Lower lobe of right lung (tissue), 2 donors: ENCODE measurements at places on chromosomes 7 and 10.
A peak's percentile ranks its signal among the peaks of the same experiment; 100 is the strongest.

DNA sequence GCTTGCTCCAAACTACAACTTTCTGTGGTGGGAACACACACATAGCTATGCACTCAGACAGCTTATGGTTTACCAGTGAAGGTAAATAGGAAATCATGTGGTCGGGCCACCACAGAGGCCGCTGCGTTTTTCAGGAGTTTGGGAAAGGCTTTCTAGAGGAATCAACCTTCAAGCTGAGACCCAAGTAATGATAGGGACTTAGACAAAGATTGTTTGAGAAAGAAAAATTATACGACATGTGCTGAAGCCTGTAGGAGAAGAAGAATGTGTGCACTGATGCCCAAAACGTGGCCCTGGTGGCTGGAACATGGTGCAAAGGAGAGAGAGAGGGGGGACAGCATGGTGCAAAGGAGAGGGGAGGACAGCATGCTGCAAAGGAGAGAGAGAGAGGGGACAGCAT lies 61.2 kb upstream of the VIPR2 start:
- DNase-seq: no peak

DNA sequence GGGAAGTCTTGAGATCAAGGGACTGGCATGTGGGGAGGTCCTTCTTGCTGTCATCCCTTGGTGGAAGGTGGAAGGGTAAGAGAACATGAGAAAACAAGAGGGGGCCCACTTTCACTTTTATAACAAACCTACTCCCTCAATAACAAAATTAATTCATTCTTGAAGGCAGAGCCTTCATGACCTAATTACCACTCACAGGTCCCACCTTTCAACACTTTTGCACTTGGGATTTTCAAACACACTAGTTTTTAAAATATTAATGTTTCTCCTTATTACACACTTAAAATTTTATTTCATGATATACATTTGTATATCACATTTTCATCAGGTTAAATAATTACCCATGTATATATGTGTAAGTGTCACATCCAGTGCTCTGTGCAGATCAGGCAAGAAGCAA lies 2.0 kb downstream of the ST7 start:
- no peak for DNase-seq

DNA sequence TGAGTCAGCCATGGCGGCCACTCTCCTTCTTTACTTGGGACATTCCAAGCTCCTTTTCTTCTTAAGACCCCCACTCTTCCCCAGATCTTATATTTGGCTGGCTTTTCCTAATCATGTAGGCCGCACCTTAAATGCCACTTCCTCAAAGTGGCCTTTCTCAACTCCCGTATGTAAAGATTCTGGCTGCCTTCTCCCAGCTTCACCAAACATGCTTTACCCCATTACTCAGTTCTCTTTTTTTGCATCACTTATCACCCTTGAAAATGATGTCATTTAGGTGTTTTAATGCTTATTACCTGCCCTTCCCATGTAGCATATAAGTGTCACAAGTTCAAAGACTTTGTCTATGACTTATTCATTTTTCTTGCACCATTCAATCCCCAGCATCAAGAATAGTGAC lies 810.1 kb upstream of the CELF2 start:
- no peak for DNase-seq

DNA sequence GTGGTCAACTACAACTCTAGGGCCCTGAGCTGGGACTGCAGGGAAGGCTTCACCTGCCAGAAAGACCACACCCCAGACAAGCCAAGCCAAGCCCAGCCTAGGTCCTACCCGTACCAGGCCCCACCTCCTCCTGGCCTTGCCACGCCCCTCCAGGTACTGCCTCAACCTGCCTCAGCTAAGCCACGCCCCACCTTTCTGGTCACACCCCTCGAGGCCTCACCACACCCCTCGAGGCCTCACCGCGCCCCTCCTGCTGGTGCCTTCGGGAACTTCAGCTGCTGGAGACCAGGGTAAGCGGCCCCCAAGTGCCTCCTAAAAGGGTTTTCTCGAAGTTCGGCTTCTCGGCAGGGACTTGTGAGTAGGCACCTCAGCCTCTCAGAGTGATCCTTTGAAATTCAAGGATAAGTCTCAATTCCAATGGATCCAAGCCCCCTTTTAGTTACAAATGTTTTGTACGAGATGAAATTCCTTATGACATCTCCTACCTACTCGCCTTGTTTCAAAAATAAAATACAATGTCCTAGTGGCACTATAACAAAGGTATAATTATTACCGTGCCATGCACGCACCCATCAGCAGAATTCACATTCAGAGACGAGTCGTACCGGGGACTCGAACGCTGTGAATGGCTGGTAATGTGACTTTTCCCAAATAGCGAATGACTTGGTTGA lies 171.2 kb downstream of the ARHGAP21 start:
- DNase-seq: peak; percentile 64

DNA sequence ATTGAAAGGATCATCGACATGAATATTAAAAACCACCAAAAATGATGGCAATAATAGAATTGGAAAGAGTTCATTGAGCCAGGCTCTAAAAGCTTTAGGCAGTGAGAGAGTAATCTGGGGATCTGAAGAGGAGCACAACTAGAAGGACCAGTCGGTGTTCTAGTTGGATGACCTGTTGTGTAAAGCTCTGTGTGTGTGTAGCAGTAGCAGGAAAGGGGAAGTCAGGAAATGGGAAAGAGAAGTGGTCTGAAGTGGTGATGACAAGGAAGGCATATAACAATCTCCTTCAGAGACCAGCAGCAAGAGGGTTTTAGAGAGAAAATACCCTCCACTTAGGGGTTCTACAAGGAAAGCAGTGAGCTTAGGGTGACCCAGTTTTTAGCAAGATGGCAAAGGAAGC lies 539.2 kb downstream of the HTR7 start:
- DNase-seq: no peak

- DNase-seq: no peak
Measured at GRCh38 chr10:97921581-97922021, 72.0 kb downstream of the GOLGA7B start.

- no peak for DNase-seq
Measured at GRCh38 chr10:93849593-93849992, 44.2 kb upstream of the SLC35G1 start.

GRCh38 chr7:92292981-92293380 lies 47.2 kb downstream of the ANKIB1 start:
- no peak for DNase-seq

DNA sequence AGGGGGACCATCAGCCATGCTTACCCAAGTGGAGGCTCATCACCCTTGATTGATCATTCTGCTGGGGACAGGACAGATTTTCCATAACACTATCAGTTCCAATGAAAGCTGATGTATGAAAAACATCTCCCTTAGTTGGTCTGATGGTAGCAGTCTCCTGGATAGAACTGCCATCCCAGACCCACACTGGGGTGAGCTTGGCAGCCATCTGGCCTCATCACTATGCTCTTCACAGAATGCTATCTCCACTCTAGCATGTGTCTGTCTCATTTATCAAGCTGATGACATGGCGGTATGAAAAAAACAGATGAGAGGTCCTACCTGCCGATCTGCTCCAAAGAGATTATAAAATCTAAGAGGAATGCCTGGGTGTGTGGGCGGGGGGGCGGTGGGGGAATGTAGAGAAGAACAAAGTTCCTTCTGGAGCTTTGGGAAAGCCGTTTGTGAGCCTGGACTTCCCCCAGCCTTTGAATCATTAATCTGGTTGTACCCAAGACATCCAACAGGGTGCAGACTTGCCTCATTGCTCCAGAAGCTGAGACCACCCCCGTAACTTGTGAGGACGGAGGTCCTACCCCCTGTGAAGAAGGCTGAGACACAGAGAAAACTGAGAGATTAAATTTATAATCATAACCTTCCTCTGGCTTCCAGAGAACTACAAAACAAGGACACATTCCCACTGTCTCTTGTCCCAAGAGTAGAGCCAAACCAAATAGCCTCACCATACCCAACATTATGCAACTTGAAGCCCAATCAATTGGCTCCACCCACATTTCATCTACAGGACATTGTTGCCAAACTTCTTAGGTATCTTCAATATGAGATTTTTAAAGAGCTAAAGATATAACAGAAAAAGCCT lies 340.8 kb downstream of the KCNMA1 start:
- DNase-seq: no peak

- no peak for DNase-seq
Measured at GRCh38 chr7:12683678-12684585, 3.5 kb upstream of the ARL4A start.

DNA sequence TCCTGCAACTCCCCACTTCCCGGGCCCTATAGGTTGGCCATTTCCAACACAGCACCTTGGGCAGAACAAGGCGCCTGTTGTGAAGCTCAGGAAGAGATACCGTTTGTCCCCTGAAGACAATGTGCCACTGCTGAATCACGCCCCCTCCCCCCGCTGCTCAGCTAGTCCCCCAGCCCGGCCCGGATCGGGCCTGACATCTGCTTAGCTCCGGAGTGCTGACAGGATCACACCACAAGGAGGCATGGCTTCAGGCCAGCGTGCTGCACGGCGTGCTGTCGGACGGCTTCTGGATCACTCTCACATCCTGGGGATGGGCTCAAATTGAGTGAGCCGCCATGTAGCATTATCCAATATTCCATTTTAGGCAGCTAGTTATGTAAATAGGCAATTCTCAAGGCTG lies 62.1 kb upstream of the EFCAB10 start:
- no peak for DNase-seq

- no peak for DNase-seq
Measured at GRCh38 chr10:9848278-9848677, 1169.4 kb upstream of the CELF2 start.

DNA sequence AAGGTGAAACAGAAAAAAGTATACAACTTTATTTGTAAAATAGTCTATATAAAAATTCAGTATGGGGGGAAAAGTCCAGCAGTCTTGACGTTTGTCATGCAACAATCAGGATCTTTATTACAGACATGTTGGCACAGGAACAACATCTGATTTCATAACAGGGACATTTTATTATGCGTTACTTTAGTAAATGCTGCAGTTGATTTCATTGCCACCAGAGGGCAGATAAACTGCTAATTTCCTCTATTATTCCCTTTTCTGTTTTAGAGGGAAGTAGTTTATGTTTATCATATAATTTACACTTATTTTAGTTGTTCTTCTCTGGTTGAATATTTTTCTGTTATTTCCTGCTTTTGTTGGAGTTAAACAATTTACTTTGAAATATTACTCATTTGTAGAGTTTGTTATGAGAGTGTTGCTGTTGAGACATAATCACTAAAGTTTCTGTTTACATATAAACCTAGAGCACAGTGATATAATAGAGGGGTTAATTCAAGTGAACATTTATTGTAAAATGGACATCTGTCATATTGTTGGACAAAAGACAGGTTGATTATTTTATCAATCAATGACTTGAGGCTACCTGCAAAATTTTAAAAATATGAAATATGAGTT lies 3.3 kb downstream of the PLXDC2 start:
- DNase-seq: no peak

DNA sequence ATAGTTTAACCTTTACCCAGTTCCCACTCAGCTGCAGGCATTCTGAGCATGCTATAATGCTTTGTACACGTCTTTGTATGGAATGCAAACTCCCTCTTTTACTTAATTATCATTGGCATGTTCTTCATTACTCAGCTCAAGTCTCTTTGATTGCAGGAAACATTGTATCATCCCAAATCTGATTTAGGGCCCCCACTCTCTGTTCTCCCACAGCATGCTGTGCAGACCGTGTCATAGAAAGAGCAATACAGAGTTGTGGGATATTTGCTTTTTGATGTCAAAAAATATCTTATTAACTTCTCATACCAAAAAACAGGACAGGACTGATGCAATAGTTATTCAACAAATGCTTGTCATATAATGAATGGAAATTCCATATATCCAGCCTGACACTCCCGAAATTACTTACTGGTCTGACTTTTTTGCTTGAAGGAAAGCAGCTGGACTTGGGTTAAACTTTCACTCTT lies 1081.5 kb upstream of the C7orf33 start:
- no peak for DNase-seq

DNA sequence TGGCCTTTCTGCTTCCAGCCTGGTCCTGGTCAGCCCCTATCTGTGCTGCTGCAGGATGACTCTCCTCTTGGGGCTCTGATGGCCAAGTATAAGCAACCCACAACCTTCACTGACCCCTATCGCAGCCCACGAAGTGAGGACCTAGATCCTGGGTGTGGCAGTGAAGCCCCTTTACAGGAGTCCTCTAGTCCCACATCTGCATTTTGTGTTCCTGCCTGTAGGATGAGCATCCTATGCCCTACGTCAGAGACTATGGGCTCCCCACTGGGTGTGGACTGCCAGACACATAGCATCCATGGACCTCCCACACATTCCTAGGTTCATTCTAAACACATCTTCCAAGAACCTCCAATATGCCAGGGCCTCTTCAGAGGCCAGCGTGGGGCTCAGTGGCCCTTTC lies 29.0 kb downstream of the ARHGAP22 start:
- DNase-seq: no peak

- DNase-seq: no peak
Measured at GRCh38 chr10:92678206-92678605, 11.5 kb upstream of the HHEX start.

- no peak for DNase-seq
Measured at GRCh38 chr10:7587865-7588188, 78.9 kb downstream of the ITIH5 start.

DNA sequence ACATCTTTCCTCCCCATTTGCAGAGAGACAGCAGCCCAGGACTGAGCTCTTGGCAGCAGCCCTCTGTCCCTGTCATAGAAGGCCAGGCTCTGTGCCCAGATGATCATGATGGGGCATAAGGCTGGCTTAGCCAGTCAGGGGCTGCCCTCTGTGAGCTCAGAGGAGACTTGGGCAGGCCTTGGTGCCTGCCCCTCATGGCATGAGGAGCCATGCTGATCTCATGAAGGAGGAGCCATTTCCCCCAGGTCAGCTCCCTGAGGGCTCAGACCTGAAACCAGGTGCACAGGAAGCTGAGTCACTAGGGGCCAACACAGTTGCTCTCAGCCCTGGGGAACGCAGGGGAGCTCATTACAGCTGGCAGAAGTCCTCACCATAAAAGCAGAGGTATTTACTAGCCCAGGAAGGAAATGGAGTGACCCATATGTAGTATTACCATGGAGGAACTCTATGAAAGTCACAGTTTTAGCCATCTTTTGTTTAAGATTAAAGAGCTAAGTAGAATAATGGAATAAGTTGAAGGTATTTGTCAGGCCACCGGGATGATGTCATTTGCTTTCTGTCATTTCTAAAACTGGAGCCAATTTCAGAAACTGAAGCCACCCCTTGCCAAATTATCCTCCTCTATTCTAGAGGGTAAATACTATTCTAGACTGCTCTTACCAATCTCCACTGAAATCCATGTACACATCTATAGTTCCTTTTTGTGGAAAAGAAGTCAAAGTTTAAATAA lies 362.4 kb upstream of the ZNF32 start:
- no peak for DNase-seq

DNA sequence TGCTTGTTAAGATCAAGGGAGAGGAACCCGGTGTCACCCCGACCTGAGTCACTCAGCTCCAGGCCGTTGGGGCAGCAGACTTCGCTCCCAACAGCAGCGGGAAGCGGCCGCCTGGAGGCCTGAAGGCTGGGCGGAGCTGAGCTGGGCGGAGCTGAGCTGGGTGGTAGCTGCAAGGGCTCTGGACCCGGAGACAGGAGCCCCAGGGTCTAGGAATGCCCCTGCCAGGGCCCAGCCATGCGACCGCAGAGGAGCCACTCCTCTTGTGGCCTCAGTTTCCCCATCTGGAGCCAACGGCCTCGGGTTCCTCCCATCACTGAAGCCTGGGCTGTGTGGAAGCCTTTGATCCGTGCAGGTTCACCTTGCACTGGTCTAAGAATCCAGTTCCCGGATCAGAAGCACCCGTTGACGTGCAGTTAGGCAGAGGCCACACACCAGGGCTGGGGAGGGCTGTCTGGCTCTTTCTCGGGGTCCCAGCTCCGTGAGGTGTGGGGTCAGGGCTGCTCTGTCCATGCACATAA lies 21.9 kb upstream of the DPYSL4 start:
- DNase-seq: peak; percentile 41

- no peak for DNase-seq
Measured at GRCh38 chr7:66188645-66189044, 16.5 kb upstream of the TPST1 start.

GRCh38 chr10:78813526-78813925 lies 255.2 kb upstream of the ZMIZ1 start:
- no peak for DNase-seq
